ENCODE measurements at places on chromosomes 13 and 19.

- no peak for DNase-seq
These were observed 40.5 kb downstream of the COL4A1 start for GRCh38 chr13:110266431-110266809.

DNA sequence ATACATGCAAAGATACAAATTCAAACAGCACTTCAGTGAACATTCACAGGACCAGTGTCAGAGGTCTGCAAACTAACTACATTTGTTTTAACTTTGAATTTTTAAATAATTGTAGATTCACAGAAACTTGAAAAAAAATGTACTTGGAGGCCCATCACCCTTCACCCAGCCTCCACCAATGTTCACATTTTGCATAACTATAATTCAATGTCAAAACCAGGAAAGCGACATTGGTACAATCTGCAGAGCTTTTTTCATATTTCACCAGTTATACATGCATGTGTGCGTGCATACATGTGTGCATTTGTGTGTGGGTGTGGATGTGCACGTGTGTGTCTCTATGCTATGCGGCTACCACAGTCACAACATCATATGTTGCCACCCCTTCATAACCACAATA is 18.9 kb downstream of the CEACAM3 start:
- DNase-seq, result no peak

GRCh38 chr19:4744451-4745174 is 21.0 kb upstream of the DPP9 start:
- DNase-seq, result peak; percentile 85

- DNase-seq, result no peak
These were observed 4.3 kb upstream of the LRRC8E start for GRCh38 chr19:7883796-7884570.

DNA sequence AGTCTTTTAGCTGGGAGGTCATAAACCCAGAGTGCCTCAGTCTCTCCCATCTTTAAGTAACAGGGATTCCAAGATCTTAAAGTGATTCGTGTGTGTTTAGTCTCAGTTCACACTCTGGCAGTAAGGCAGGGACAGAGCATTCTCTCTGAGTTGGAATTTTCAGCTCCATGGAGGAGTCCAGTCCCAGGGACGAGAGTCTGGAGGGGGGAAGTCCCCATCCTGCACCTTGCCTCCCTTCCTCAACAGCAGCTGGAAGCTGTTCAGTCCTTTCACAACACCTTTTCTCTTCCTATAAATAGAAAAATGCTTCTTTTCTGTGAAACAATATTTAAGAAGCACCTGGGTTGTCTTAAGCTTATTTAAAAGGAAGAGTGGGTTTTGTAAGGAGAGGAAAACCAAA is 82.0 kb downstream of the KLF5 start:
- no peak for DNase-seq

- peak; percentile 98 for DNase-seq
These were observed 39.8 kb upstream of the IGFL4 start for GRCh38 chr19:46080561-46080960.

DNA sequence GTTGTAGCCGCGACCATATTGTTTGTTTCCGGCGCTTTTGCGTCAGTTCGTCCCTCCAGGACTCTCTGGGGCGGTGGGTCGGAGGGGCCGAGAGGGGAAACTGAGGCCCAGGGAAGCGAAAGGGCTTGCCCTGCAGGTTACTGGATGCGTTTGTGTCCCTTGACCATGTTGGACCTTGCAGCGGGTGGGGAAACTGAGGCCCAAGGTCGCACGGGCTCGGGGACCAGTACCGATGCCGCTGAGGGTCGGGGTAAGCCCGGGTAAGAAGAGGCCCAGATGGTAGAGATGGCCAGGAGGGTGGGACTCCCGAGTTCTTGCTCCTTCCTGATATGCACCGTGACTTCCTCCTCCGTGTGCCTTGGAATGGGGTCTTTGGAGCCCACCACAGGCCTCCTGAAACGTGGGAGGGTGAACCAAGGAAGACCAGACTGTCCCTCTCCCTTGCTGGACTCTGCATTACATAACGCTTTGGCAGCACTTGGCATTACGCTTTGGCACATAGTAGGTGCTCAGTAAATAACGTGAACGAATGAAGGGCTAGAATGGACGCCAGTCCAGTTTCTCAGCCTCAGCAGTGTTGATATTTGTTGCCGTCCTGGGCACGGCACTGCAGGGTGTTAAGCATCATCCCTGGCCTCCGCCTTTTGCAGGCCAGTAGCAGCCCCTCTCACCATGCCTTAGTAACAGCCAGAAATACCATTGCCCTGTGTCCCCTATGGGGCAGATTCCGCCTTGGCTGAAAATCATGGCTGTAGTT is 743 bp downstream of the CHAF1A start:
- DNase-seq, result no peak

DNA sequence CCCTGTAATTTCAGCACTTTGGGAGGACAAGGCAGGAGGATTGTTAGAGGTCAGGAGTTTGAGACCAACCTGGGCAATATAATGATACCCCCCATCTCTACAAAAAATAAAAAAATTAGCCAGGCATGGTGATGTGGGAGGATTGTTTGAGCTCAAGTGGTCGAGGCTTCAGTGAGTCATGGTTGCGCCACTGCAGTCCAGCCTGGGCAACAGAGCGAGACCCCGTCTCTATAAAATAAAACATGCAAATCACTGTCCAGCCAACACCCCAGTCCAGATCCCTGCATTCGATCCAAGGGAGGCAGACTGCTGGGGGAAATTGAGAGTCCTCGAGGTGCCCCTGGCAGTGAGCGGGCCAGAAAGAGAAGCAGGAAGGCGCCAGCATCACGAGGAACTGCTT is 7.0 kb downstream of the CYTH2 start:
- DNase-seq, result no peak

DNA sequence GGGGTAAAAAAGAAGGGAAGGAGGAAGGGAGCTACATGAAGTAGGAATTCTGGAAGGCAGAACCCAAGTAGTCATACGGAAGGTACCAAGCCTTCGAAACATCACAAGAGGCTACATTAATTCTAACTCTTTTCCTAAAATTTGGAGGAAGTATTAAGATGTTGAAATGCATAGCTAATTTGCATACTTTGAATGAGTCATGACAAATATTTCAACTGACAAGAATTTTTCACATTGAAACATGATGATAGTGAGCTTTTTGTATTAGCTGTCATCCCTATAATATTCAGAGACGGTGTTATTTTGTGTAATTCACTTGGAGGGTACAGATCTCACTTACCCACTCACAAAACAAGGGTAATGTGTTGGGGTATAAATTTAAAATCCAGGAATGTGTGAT is 9.1 kb upstream of the ACOD1 start:
- DNase-seq, result peak; percentile 77

DNA sequence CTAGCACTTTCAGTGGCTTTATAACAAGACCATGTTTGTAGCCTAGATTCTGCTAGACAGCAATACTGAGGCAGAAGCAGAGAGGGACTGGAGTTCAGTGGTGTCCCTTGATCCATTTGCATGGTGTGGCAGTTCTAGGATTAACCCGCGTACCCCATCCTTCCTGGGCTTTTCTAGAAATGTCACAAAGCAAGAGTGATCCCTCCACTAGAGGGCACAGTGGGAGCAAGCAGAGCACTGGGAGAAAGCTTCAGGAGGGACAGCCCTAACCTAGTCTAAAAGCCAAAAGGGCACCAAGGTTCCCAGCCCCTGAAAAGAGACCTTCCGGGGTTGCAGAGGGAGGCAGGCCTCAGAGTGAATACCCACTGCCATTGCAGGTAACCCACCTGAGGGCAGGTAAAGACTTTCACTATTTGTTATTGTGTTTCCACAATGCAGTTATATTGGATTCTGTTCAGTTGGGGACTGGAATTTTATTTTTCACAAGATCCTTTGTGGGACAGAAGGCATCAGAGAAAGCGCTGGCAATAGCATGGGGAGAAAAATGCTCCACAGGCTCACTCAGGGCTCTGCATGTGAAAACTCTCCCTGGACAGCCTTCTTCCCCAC is 170.6 kb downstream of the FLT1 start:
- peak; percentile 71 for DNase-seq

GRCh38 chr19:8352134-8352827 is 9.2 kb upstream of the KANK3 start:
- peak; percentile 41 for DNase-seq

- no peak for DNase-seq
These were observed 2719.4 kb downstream of the PCDH9 start for GRCh38 chr13:64510747-64511146.

- DNase-seq, result no peak
These were observed 2.8 kb downstream of the THAP8 start for GRCh38 chr19:36051236-36051635.

- no peak for DNase-seq
These were observed 340.4 kb upstream of the PCDH20 start for GRCh38 chr13:61756031-61756430.

DNA sequence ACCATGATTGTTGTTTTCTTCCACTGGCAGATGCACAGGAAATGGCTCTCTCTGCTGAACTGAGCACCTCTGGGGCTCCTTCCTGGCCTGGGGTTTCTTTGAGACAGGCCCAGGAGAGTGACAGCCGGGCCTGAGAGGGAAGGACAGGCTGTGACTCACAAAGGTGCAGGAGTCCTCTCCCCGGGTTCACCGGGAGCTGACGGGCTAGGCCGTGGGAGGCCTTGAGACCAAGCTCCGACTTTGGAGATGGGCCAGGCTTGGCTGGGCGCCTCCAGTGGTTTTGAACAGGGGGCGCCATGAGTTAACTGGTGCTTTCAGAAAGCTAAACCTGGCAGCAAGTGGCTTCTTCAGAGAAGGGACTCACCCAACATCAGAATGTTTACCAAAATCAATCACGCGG is 143.4 kb downstream of the URI1 start:
- DNase-seq, result peak; percentile 23

DNA sequence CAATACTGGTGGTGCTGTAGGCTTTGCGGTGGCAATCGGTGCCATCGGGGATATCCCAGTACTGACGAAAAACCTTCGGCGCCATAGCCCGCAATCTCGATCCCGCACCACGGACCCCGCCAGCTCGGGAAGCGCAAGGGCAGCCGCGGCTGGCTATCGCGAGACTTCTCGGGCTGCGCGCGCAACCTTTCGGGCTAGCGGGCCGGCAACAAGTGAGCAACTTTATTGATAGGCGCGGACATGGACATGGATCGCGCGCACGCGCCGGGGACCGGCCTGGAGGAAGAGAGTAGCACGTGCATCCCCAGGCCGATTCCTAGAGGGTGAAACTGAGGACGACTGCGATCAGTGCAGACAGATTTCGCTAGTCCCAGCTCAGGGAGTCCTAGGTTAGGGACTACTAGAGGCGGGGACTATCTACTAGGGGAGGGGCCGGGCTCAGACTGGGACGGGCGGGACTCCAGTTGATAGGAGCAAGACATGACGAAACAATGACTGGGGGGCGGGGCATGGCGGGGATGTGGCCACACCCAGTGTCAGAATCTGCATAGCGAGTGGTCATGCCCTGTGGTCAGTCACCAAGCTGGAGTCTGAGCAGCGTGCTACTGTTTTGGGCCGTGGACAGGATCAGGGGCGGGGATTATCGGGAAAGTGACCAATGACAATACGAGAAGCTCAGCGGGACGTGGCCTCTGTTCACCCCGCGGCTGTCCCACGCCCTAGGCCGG is at the start of gene NDUFA11:
Gene NDUFA11 (minus strand): TSS at position 167 of the 728 bp plus-strand sequence. CDS start 82 bp downstream, at position 85.
- peak; percentile 96 for DNase-seq

DNA sequence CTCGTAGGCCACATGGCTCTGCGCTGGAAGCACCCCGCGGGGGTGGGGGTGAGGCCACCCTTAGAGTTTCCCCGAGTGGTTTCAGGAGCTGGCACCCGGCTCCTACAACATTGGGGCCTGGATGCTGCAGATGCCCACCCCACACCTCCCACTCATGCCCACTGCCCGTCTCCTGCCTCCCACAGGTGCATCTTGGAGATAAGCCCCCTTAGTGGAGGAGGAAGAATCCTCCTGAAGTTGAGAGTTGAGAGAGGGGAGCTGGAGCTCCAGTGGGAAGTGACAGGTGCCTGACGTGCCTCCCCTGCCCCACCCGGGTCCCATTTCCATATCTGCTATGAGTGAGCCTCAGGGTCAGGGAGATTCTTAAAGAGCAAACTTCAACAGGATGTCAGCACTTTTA is 341.3 kb downstream of the TEX29 start:
- no peak for DNase-seq

GRCh38 chr19:18226956-18227780 is 930 bp upstream of the PDE4C start:
- DNase-seq, result no peak

DNA sequence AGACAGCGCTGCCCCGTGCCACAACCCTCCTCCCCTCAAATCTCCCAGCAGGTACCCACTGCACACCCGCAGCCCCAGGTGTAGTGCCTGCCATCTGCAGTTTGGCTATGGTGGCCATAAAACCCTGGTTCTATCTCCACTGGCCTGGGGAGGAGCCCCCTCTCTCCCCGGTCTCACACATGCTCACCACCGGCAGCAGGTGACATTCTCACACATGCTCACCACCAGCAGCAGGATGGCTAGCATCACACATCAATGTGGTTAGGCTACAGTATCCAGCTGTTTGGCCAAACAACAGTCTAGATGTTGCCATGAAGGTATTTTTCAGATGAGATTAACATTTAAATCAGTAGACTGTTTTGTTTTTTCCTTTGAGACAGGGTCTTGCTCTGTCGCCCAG is 31.1 kb downstream of the ELL start:
- DNase-seq, result no peak

DNA sequence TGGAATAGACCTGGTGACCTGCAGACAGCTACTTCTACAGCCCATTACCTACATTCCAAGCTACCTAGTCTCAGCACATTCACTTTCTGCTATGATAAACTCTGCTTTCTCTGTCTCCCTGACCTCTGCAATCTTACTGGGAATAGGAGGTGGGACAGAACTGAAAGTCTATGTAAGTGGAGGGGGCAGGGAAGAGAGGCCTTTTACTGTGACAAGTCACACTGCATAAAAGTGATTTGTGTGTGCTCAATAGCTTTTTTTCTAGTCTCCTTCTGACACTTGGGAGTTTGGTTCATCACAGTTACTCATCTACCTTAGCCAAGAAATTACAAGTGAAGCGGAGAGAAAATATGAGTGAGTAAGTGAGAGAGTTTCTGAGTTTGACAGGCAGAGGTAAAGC is 322.4 kb downstream of the OLFM4 start:
- no peak for DNase-seq

- DNase-seq, result no peak
These were observed 2.1 kb upstream of the CA11 start for GRCh38 chr19:48648134-48648533.

DNA sequence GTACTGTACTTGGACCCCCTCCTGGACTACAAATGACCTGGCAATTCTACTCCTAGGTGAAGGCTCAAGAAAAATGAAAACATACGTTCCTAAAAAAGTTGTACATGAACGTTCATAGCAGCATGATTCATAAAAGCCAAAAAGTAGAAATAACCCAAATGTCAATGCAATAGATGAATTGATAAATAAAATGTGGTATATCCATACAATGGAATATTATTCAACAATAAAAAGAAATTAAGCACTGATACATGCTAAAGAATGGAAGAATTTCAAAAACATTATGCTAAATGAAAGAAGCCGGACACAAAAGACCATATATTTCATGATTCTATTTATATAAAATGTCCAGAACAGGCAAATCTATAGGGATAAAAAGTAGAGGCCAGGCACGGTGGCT is 9.5 kb downstream of the ZNF432 start:
- DNase-seq, result no peak

DNA sequence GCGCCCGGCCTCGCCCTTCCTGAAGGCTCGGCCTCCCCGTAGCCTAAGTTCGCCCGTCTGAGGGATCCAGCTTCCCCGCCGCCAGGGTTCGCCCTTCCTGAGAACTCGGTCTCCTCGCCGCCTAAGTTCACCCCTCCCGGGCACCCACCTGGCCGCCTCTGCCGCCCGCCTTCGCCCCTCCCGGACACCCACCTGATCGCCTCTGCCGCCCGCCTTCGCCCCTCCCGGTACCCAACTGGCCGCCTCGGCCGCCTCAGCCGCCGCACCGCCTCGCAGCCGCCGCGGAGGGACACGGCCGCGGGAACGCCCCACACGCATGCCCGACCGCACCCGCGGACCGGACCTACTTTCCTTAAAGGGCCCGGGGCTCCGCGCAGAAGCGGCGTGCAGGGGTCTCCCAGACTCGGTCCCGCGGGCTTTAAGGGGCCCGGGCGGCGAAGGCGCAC is at the start of gene MOB3A:
Gene MOB3A (minus strand): TSS at position 293 of the 446 bp plus-strand sequence. CDS start 17,766 bp downstream, outside the sequence.
- peak; percentile 96 for DNase-seq
